IMR-90 (cell line): ENCODE measurements at places on chromosomes 2 and 18. TPM values are rescaled to one million over a fixed set of nuclear protein-coding genes. Genes with fewer than 3 reads are reported as not detected.

Gene LYG2
- not detected in 2 replicates for total RNA-seq

Gene UNC50
- 18.3 and 40.3 TPM in 2 replicates for total RNA-seq

Gene STAT4
- 0.28 and 0.36 TPM in 2 replicates for total RNA-seq

Gene GALR1
- total RNA-seq: not detected in 2 replicates

Gene ASB3
- 36.2 and 39.2 TPM in 2 replicates for total RNA-seq

Gene OTOF
- total RNA-seq: not detected in 2 replicates
